Activated naive CD8-positive, alpha-beta T cell treated with anti-CD3 and anti-CD28 coated beads for 36 hours (primary cell): ENCODE measurements at places on chromosomes 7 and 10. TPM values are rescaled to one million over a fixed set of nuclear protein-coding genes. Genes with fewer than 3 reads are reported as not detected.

The CALCR gene
- not detected for total RNA-seq

The CRYGN gene
- 0.74 TPM for total RNA-seq

The GATA3 gene
- 8.8 TPM for total RNA-seq

The DNAJB6 gene
- 77.5 TPM for total RNA-seq

The SEPTIN7 gene
- total RNA-seq = 256 TPM

The HOXA7 gene
- total RNA-seq = not detected

The OR6V1 gene
- not detected for total RNA-seq

The MRC1 gene
- 0.06 TPM for total RNA-seq

The CCL26 gene
- not detected for total RNA-seq

The SPDYE9 gene
- total RNA-seq = not detected

The PDE6C gene
- not detected for total RNA-seq

The IFIT2 gene
- total RNA-seq = 37.0 TPM

The EIF5AL1 gene
- 3.1 TPM for total RNA-seq

The FAM25A gene
- not detected for total RNA-seq

The MACC1 gene
- total RNA-seq = 0.12 TPM

The AEBP1 gene
- total RNA-seq = 38.3 TPM

The CALY gene
- total RNA-seq = not detected

The HABP2 gene
- not detected for total RNA-seq

The HDAC9 gene
- 0.14 TPM for total RNA-seq

The NACAD gene
- 0.35 TPM for total RNA-seq

The ATP6V0A4 gene
- not detected for total RNA-seq

The NXPH1 gene
- total RNA-seq = not detected

The EGR2 gene
- 52.1 TPM for total RNA-seq

The SAMD9 gene
- total RNA-seq = 16.8 TPM
